ENCODE measurements at places on chromosomes 16 and 17.

DNA sequence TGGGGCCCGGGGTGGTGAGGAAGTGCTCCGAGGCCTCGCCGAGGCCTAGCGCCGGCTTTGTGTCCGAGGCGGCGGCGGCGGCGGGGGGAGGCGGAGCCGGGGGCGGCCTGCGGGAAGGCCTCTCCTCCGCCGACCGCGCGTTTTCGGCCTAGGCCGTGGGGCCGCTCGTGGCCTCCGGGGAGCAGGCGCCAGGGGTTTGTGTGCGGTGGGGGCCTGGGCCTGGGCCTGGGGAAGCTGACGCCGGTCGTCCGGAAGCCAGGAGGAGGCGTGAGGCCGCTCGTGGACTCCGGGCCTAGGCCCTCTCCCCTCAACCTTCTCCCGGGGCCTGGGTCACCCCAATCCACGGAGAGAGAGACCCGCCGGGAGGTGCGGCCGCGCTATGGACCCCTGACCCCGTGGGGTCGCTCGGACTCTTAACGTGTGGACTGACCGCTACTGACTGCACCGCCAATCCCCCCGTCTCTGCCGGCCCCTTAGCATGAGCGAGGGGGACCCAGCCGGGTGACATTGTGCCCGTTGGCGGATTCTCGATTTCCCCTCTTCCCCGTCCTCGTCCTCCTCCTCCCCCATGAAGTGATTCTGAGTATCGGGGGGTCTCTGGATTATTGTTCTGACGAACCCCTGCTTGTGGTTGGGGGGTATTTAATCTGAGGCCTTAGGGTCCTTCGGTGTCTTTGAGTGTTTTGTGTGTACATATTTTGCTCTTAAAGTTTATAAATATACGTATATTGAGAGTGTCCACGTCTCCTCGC lies 660 bp downstream of the RBBP6 start:
- DNase-seq = peak; percentile 27

DNA sequence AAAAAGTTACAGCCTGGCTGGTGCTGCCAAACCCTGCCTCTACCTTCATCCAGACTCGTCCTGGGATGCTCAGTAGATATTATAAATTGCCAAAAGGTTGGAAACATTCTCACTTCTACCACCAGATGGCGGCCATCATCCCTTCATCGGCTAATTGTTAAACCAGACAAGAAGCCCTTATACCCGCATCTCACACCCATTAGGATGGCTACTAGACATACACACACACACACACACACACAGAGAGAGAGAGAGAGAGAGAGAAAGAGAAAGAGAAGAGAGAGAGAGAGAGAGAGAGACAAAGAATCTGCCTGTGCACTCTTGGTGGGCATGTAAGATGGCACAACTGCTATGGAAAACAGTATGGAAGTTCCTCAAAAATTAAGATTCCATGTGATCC lies 15.0 kb upstream of the SCIMP start:
- peak; percentile 46 for DNase-seq

- DNase-seq = no peak
Measured at GRCh38 chr17:29212681-29213121, 32.5 kb upstream of the MYO18A start.

DNA sequence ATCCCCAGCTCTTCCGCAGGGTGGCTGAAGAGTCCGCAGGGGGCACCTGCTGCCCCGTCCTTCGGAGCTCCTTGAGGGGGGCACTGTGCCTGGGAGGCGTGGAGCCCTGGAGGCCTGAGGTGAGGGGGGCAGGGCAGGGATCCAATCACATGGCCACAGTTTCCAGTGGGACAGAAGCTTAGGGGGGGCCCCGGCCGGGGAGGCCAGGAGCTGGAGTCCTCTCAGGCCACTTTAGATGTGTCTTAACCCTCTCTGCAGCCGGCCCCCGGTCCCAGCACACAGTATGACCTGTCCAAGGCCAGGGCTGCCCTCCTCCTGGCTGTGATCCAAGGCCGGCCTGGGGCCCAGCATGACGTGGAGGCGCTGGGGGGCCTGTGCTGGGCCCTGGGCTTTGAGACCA lies 10.8 kb downstream of the ZNF213 start:
- no peak for DNase-seq

GRCh38 chr17:50198026-50198669 lies 3.3 kb downstream of the COL1A1 start:
- peak; percentile 44 for DNase-seq

DNA sequence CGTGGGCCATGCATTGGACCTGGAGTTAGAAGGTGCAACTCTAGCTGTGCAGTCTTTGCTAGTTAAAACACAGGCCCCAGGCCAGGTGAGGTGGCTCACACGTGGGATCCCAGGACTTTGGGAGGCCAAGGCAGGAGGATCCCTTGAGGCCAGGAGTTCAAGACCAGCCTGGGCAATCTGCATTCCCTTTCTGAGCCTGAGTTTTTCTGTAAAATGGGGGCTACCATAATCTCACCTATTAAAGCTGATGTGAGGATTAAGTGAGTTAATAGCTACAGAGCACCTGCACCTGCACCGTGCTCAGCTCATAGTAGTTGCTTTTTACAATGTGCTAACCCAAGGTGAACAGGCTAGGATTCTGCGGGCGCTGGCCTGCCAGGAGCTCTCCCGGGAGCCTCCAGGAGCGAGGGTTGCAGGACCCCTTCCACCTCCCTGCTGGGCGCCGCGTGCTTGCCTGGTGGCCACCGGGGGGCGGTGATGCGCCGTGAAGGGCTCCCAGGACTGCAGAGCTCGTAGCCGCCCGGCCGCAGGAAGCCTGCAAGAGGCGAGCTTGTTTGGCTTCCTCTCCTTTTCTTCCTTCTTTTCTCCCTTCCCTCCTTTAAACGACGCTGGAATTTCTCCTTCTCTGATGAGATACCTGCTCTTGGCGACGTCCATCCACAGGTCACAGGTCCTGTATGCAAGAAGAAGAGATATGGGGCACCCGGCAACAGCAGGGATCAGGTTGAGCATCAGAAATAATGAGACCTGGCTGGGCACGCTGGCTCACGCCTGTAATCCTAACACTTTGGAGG lies 51.3 kb downstream of the ZFP90 start:
- DNase-seq = peak; percentile 51

- no peak for DNase-seq
Measured at GRCh38 chr16:29736112-29736511, 9.7 kb downstream of the C16orf54 start.

- DNase-seq = no peak
Measured at GRCh38 chr17:74123350-74123749, 80.1 kb upstream of the RPL38 start.

GRCh38 chr16:3431779-3432219 lies 11.5 kb downstream of the ZNF597 start:
- peak; percentile 17 for DNase-seq

DNA sequence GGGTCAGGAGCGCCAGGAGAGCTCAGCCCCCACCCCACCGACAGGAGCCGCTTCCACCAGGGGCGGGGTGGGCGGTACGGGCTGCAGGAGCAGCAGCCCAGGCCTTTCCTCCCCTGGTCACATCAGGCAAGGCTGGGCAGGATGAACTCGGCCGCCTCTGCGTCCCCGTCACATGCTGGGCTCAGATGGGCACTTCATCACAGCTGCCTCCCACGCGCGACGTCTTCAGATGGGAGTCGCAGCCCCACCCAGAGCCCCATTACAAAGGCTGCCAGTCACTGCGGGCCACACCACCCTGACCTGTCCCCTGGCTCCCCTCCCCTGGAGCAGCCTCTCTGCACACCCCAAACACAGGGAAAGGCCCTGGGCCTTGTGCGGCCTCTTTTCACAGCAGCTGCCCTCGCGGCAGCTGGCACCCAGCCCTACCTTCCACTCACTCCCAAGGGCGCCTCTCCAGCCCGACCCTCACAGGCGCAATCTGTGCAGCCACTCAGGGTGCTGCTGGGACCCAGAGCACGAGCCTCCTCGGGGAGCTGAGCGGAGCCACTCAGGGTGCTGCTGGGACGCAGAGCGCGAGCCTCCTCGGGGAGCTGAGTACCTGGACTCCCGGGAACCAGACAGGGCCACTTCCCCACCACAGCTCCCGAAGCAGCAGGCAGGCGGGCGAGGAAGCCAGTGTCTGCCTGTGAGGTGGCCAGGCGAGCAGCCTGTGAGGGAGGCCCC lies 4.7 kb downstream of the ZNF598 start:
- no peak for DNase-seq

DNA sequence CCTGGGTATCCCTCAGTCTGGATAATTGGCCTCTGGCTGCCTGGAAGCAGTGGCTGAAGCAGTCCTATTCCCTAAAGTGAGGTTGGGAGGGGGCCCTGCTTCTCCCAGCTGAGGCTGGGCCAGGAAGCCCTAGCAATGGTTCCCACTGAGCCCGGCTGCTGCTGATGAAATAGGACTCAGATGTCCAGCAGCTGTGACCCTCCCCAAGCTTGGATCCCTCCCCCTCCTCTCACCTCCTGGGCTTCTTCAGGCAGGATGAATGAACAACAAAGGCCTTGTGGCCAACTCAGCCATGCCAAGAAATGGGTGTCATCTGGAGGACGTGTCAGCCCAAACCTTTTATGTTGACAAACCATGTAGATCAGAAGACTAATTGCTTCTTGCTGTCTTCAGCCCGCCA lies 42.0 kb downstream of the AXIN2 start:
- no peak for DNase-seq

DNA sequence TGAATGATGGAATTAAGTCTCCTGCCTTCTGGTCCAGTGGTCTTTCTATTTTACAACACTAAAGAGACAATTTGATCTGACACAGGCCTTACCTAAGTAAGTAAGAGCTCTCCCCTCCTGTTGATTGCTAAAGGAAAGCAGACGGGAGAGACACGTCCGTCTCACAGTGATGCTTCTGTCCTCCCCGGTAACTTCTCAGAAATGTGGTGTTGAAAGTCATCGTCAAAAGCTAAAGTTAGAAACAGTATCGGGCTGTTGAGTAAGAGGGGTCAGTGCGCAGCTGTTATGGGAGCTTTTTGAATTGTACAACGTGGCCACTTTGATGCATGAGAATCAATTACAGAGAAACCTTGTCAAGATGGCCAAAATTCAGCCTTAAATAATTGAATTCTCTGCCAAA lies 1.9 kb upstream of the RBFOX1 start:
- DNase-seq = no peak

- DNase-seq = no peak
Measured at GRCh38 chr16:76278086-76278485, 885 bp downstream of the CNTNAP4 start.

GRCh38 chr17:50779747-50780353 lies 12.5 kb upstream of the ANKRD40CL start:
- DNase-seq = no peak

- DNase-seq = no peak
Measured at GRCh38 chr17:79645022-79645776, 34.3 kb upstream of the RBFOX3 start.

- no peak for DNase-seq
Measured at GRCh38 chr17:55089256-55089655, 120.7 kb downstream of the STXBP4 start.

DNA sequence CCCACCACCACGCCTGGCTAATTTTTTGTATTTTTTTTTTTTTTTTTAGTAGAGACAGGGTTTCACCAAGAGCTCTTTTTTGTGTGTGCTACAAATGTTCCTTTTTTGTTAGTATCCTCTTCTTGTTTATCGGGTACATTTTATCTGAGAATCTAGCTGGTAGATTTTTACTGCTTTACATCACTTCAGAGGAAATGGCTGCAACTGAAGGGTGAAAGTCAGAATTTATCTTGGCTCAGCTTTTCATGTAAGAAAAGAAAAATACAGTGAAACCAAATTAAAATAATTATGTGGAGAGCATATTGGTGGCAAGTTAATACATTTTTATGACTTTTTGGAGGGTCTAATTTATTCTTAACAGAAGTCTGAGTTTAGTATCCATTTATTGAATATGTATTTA lies 26.0 kb downstream of the CBFB start:
- DNase-seq = no peak

GRCh38 chr16:67710607-67711006 lies 8.5 kb downstream of the GFOD2 start:
- DNase-seq = no peak

GRCh38 chr16:58789351-58789750 lies 55.2 kb upstream of the GOT2 start:
- no peak for DNase-seq

GRCh38 chr16:85394456-85395206 lies 218.5 kb upstream of the GSE1 start:
- no peak for DNase-seq

- no peak for DNase-seq
Measured at GRCh38 chr17:45704251-45704650, 79.9 kb upstream of the CRHR1 start.

DNA sequence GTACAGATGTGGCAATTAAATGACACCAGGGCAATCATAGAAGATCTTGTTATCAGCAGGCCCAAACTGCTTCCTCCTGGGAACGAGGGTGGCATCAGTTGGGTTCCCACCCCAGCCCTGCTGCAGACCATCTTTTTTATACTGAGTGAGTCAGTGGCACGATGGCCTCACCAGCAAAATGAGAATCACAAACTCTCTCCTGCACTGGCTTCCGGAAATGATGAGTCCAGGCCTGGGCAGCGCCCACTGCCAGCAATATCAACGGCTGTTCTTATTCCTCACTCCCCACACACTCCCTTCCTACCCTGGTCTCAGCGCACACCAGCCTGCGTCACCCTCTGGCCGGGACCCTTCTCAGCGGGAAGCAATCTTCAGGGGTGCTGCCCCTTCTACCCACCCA lies 340.3 kb downstream of the FOXL1 start:
- no peak for DNase-seq

GRCh38 chr17:79230576-79230975 lies 156.0 kb downstream of the ENGASE start:
- no peak for DNase-seq

- no peak for DNase-seq
Measured at GRCh38 chr17:50588391-50589049, 28.0 kb downstream of the CACNA1G start.

- DNase-seq = no peak
Measured at GRCh38 chr17:73638556-73638955, 5.7 kb downstream of the SDK2 start.

DNA sequence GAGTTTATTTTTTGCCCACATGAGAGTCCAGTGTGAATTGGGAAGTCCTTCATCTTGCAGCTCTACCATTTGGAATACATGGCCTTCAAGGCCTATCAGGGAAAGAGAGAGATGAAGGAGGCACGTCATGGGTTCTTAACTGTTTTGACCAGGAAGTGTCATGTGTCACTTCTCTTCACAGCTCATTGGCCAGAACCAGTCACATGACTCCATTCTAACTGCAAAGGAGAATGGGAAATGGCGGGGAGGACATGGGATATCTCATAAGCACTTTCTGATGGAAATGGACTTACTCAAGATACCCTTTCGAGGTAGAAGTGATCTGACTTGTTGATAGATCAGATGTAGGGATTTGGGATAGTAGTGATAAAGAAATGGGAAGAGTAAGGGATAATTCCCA lies 57.9 kb upstream of the CES5A start:
- no peak for DNase-seq

DNA sequence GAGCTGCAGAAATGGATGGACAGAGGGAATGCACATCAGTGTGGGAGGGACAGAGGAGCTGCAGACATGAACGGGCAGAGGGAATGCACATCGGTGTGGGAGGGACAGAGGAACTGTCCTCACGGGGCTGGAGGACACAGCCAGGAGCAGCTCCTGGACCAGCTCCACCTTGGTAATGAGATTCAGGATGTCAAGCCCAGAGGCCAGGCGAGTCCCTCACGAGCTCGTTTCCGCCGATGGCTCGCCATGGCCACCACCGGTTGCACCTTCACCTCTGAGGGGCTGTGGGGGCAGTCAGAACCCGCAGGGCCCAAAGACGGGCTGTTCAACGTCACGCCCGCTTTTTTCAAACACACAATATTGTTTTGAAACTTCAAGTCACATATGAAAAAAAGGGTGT lies 56.2 kb downstream of the RPH3AL start:
- no peak for DNase-seq

Measured in activated T-cell treated with anti-CD3 and anti-CD28 coated beads for 1 hour (primary cell).